ENCODE measurements at places on chromosomes 3 and 15. TPM values are rescaled to one million over a fixed set of nuclear protein-coding genes. Genes with fewer than 3 reads are reported as not detected.

GOLGA6L10 gene
- 0.49 TPM for total RNA-seq

CCDC51 gene
- 12.2 TPM for total RNA-seq

APEH gene
- 103 TPM for total RNA-seq

GOLGA8G gene
- not detected for total RNA-seq

RPP25 gene
- total RNA-seq = 1.0 TPM

FBXL2 gene
- not detected for total RNA-seq

EFCC1 gene
- 0.41 TPM for total RNA-seq

SKIC8 gene
- total RNA-seq = 48.6 TPM

FOXB1 gene
- not detected for total RNA-seq

COL6A6 gene
- total RNA-seq = 0.18 TPM

SEMA5B gene
- 0.26 TPM for total RNA-seq

ACP3 gene
- total RNA-seq = 0.22 TPM

RTP3 gene
- not detected for total RNA-seq

CPNE9 gene
- total RNA-seq = not detected

GPR27 gene
- total RNA-seq = 0.39 TPM

PIF1 gene
- total RNA-seq = not detected

TMEM45A gene
- 7.0 TPM for total RNA-seq

RGMA gene
- total RNA-seq = 217 TPM

TRIM42 gene
- total RNA-seq = not detected

WDR93 gene
- not detected for total RNA-seq

RPS17 gene
- 1,547 TPM for total RNA-seq

TMEM108 gene
- total RNA-seq = 3.3 TPM

CIB2 gene
- total RNA-seq = 14.4 TPM

TNNC1 gene
- total RNA-seq = 8,123 TPM

GOLGA8T gene
- total RNA-seq = not detected

LRRC3B gene
- 0.07 TPM for total RNA-seq

CFAP161 gene
- total RNA-seq = not detected

GNAT1 gene
- total RNA-seq = not detected

SOX14 gene
- total RNA-seq = not detected

TMEM207 gene
- total RNA-seq = not detected

GABRA5 gene
- not detected for total RNA-seq

PAQR5 gene
- total RNA-seq = 0.10 TPM

CFAP44 gene
- total RNA-seq = 2.3 TPM

TNIK gene
- total RNA-seq = 14.1 TPM

PODXL2 gene
- 3.2 TPM for total RNA-seq

HIGD2B gene
- not detected for total RNA-seq

BUB1B gene
- total RNA-seq = not detected

RAB43 gene
- total RNA-seq = 1.1 TPM

ECE2 gene
- not detected for total RNA-seq

PLS1 gene
- 1.0 TPM for total RNA-seq

ERC2 gene
- not detected for total RNA-seq

ZNF620 gene
- 0.80 TPM for total RNA-seq

RASL12 gene
- total RNA-seq = 8.2 TPM

SLC9C1 gene
- not detected for total RNA-seq

UNC45A gene
- total RNA-seq = 9.6 TPM

LMOD3 gene
- 112 TPM for total RNA-seq

ARNT2 gene
- total RNA-seq = 4.1 TPM

HRH1 gene
- total RNA-seq = 1.0 TPM

PSMA4 gene
- total RNA-seq = 243 TPM

MEX3B gene
- 1.5 TPM for total RNA-seq

ZNF621 gene
- total RNA-seq = 5.7 TPM

Data from gastrocnemius medialis (tissue), 4 donors.